ENCODE measurements at places on chromosomes 7 and 10. TPM values are rescaled to one million over a fixed set of nuclear protein-coding genes. Genes with fewer than 3 reads are reported as not detected.

The AGR2 gene
- 0.74 TPM for total RNA-seq

The TAS2R5 gene
- not detected for total RNA-seq

The EVX1 gene
- total RNA-seq = not detected

The PDZD7 gene
- 1.0 TPM for total RNA-seq

The UROS gene
- total RNA-seq = 60.2 TPM

The GCK gene
- 0.74 TPM for total RNA-seq

The CTAGE15 gene
- total RNA-seq = not detected

The HDAC9 gene
- 1.3 TPM for total RNA-seq

The GPR37 gene
- total RNA-seq = 5.9 TPM

The SYPL1 gene
- total RNA-seq = 38.5 TPM

The TWIST1 gene
- 29.6 TPM for total RNA-seq

The SPDYE2B gene
- total RNA-seq = not detected

The ITIH5 gene
- 0.67 TPM for total RNA-seq

The RINT1 gene
- total RNA-seq = 15.8 TPM

The NUDT1 gene
- total RNA-seq = 88.9 TPM

The MTG1 gene
- 34.8 TPM for total RNA-seq

The ZNF239 gene
- 6.5 TPM for total RNA-seq

The PAPOLB gene
- total RNA-seq = not detected

The SOSTDC1 gene
- 0.15 TPM for total RNA-seq

The EPHB4 gene
- 42.2 TPM for total RNA-seq

The EZH2 gene
- total RNA-seq = 15.5 TPM

The SPDYE8 gene
- not detected for total RNA-seq

The MRC1 gene
- total RNA-seq = not detected

The NCF1 gene
- total RNA-seq = not detected

The SFRP4 gene
- not detected for total RNA-seq

The DPYSL4 gene
- total RNA-seq = 5.9 TPM

The CTNNA3 gene
- total RNA-seq = not detected

The CDHR3 gene
- 2.9 TPM for total RNA-seq

The TCAF2 gene
- total RNA-seq = 1.5 TPM

The SFTPA1 gene
- total RNA-seq = not detected

The JCAD gene
- total RNA-seq = 1.8 TPM

The HOXA3 gene
- 2.9 TPM for total RNA-seq

The COL17A1 gene
- total RNA-seq = under 0.01 TPM

The GPR15LG gene
- not detected for total RNA-seq

The NUDCD3 gene
- 46.4 TPM for total RNA-seq

Measured in bronchus fibroblast of lung (primary cell).